Upper lobe of left lung (tissue), 6 donors: ENCODE measurements at places on chromosomes 3 and 15. TPM values are rescaled to one million over a fixed set of nuclear protein-coding genes. Genes with fewer than 3 reads are reported as not detected.
A peak's percentile ranks its signal among the peaks of the same experiment; 100 is the strongest.

- H3K4me1 ChIP-seq, result no peaks in the 10 kb centered on the region
- H3K27ac ChIP-seq, result no peak overlapping the region
- DNase-seq, result no peak
- no peaks in the 10 kb centered on the region for H3K27me3 ChIP-seq
- no peaks in the 10 kb centered on the region for H3K36me3 ChIP-seq
- H3K4me3 ChIP-seq, result no peak overlapping the region
Observed at GRCh38 chr3:182241766-182242488, 530.2 kb downstream of the SOX2 start.

DNA sequence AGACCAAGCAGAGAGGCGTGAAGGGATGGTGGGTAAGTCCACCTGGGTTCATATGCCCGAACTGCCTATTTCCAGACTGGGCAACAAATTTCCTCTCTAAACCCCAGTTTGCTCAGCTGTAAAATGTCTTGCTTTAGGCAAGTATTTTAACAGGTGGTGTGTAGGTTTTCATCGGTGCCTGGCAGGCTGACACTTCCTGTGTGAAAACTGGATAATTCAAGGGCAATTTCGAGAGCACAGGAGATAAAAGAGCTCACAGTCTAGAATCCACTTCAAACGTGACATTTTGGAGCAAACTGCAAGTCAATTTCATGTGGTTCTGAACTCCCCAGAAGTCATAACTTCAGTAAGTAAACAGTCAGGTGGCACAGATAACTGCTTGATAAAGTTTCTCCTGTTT lies 112.2 kb downstream of the OXNAD1 start:
- peaks cover 24% of the 10 kb centered on the region for H3K36me3 ChIP-seq
- H3K27me3 ChIP-seq, result no peaks in the 10 kb centered on the region
- peaks cover 8% of the 10 kb centered on the region for H3K4me1 ChIP-seq
- H3K27ac ChIP-seq, result no peak overlapping the region
- no peak overlapping the region for H3K4me3 ChIP-seq
- DNase-seq, result no peak

DNA sequence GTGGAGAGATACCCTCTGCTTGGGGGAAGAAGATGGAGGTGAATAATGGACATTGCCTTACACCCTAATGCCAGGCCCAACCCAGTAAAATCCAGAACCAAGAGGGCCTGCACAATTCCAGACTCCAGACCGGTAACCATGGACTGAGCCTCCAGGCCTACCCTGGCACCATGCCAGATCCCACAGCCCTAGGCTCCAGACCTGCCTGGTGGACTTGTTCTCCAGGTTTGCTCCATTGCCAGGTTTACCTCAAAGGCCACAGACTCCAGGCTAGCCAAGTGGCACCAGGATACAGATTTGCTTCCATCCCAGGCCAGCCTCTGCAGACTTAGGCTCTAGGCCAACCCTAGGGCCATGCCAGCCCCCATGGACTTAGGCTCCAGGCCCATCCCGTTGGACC lies 14.0 kb downstream of the PLCH1 start:
- DNase-seq, result no peak
- no peaks in the 10 kb centered on the region for H3K36me3 ChIP-seq
- no peak overlapping the region for H3K4me3 ChIP-seq
- H3K4me1 ChIP-seq, result no peaks in the 10 kb centered on the region
- no peak overlapping the region for H3K27ac ChIP-seq
- no peaks in the 10 kb centered on the region for H3K27me3 ChIP-seq

DNA sequence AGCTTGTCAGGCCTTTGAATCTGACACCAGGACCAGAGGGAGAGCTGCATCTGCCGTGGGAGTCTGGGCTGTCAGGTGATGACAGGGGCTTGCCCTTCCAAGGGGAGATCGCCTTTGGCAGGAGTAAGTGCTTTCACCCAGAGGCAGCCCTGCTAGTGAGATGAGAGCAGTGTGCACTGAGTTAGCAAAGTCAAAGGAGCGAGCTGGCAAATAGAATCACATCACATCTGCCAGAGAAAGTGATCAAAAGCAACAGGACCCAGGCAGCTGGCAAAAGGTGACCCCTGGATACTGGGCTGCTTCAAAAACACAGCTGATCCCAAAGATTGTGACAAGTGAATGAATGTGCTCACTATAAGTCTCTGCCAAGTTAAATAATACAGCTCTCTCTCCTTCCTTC lies 36.1 kb upstream of the PYDC2 start:
- no peak overlapping the region for H3K27ac ChIP-seq
- DNase-seq, result no peak
- H3K4me1 ChIP-seq, result no peaks in the 10 kb centered on the region
- H3K36me3 ChIP-seq, result no peaks in the 10 kb centered on the region
- no peak overlapping the region for H3K4me3 ChIP-seq

GRCh38 chr3:194497799-194498575 lies 11.2 kb upstream of the ATP13A3 start:
- no peaks in the 10 kb centered on the region for H3K36me3 ChIP-seq
- H3K27ac ChIP-seq, result no peak overlapping the region
- H3K4me1 ChIP-seq, result peaks cover 4% of the 10 kb centered on the region
- H3K4me3 ChIP-seq, result no peak overlapping the region
- H3K27me3 ChIP-seq, result no peaks in the 10 kb centered on the region
- peak; percentile 54 for DNase-seq

GRCh38 chr3:176430244-176431037 lies 766.8 kb downstream of the TBL1XR1 start:
- H3K4me3 ChIP-seq, result no peak overlapping the region
- no peaks in the 10 kb centered on the region for H3K27me3 ChIP-seq
- no peak for DNase-seq
- no peak overlapping the region for H3K27ac ChIP-seq
- H3K36me3 ChIP-seq, result no peaks in the 10 kb centered on the region

The GATA2 gene
- total RNA-seq, result 69.9 TPM

The CDC25A gene
- total RNA-seq, result 1.1 TPM

The ZNF774 gene
- total RNA-seq, result 8.4 TPM
